Nucleus accumbens (tissue), 56 donors: ENCODE measurements at places on chromosomes 1 and 21.

GRCh38 chr1:9058465-9058864 is 11.0 kb downstream of the SLC2A5 start:
- no peak for DNase-seq

DNA sequence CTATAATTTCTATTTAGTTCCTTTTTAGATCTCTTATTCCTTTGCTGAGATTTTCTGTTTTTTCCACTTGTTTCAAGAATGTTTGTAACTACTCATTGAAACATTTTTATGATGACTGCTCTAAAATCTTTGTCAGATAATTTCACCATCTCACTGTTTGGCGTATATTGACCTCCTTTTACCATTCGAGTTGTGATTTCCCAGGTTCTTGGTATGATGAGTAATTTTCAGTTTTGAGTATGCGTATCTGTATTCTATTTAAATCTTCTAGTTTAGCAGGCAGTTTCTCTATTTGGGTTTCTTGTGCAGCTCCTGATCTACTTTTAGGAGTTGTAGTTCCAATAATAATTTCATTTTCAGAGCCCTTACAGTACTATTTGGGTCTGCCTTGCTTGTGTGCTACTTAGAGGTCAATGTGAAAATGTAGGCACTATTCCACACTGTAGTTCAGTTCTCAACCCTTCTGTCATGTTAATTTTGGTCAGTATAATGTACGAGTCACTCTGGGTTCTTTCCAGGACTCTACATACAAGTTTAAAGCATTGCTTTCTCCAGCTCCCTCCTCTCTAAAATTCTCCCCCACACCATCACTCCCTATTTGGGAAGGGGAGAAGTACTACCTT is 115.5 kb downstream of the ACBD6 start:
- DNase-seq = no peak

DNA sequence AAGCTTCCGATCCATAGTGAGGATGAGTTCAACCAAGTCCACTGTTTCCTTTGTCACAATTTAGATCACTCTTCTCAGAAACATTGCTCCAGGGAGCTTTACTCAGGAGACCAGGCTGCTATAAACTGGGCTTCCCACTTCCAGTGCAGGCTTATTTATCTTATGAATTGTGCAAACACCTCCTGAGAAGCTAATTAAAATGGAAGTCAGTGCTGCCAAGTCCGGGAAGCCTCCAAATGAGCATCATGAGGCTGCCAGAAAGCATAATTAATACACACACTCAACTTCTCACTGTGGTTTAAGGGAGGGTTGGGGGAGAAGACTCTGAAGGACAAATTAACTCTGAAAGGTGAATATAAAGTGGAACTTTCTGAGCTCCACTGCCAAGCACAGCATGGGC is 145.0 kb upstream of the SGIP1 start:
- DNase-seq = no peak

DNA sequence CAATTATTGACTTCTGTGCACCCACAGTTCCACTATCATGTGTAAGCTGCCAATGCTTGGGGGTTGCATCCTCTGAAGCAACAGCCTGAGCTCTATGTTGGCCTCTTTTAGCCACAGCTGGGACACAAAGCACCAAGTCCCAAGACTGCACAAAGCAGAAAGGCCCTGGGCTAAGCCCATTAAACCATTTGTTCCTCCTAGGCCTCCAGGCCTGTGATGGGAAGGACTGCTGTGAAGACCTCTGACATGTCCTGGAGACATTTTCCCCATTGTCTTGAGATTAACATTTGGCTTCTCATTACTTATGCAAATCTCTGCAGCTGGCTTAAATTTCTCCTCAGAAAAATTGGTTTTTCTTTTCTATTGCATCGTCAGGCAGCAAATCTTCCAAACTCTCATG is 123.7 kb upstream of the DEPDC1 start:
- DNase-seq = no peak

DNA sequence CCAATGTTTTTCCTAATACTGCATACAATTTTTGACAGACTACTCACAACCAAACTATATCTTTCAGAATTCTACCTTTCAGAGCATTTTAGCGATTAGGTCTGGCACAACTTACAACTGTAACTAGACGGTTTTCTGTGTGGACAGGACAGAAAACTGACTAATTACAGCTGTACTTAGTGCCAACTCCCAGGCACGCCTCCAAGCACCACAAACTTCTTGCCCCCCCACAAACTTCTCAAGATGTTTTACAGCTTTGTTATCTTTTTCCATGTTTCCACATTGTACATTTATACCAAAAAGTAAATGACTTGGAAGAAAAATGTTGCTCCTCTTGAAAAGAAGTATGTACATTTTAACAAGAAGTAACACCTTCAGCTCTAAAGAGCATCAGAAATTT is 13.8 kb downstream of the LYST start:
- DNase-seq = no peak

DNA sequence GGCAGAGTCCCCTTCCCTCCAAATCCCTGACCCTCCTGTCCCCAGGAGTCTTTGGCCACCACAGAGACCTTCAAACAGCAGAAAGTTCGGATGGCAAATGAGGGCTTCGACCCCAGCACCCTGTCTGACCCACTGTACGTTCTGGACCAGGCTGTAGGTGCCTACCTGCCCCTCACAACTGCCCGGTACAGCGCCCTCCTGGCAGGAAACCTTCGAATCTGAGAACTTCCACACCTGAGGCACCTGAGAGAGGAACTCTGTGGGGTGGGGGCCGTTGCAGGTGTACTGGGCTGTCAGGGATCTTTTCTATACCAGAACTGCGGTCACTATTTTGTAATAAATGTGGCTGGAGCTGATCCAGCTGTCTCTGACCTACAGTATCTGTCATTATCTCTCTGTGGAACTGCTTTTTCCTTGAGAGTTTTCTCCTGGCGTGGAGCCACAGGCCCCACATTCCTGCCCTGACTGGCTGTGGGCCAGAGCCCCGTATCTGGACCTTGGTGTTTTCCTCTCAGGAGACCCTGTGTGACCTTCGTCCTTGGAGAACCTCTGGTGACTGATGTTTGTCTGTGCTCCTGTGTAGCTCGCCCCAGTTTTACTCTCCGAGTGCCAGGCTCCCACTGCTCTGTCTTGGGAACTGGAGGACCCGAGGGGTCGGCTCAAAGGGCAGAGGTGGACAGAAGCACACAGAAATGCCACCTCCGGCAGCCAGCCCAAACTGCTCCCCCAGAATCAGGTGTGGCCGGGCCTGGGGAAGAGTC is 4.8 kb downstream of the SLC27A3 start:
- DNase-seq = no peak

DNA sequence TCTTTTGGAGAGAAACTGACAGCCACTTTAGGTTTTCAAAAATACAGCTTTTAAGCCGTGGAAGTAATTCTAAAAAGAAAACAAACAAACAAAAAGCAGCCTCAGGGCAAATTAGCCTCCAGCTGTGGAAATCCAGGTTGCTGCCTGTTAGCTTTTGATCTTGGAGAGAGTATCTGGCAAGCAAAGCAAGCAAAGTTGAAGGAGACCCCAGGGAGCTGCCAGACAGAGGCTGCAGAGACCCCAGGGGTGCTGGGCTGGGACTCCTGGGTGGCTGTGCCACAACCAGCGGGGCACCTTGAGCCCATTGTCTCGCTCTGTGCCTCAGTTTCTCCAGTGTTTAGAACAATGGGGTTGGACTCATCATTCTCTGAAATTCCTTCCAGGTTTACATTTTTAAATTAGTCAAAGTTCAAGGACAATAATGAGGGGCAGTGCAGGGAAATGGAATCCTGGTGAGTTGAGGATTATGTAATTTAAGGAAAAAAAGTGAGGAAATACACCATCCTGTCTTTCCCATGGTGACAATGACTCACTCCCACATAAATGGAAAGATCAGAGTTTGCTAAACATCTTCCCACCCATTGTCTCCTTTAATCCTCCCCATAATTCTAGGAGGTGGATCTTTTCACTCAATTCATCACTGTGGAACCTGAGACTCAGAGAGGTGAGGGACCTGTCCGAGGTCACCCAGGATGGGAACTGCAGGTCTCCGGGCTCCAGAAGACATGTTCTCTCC is 480.5 kb downstream of the MATN1 start:
- no peak for DNase-seq

DNA sequence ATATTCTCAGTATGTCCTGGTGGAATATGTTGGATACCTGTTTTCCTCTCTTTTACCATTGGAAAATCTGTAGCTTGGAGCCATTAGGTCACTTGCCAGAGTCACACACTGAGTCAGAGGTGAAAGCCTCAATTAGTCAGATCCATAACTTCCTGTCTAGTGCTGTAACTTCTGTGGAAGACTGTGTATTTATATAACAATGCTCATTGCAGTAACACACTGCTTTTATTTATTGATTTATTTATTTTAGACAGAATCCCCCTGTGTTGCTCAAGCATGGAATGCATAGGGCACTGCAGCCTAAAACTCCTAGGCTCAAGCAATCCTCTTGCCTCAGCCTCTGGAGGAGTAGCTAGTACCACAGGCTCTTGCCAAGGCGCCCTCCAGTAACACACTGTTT is 1.3 kb upstream of the DOCK7 start:
- no peak for DNase-seq

GRCh38 chr1:247824023-247824422 is at the start of gene OR14A16:
Gene OR14A16 (minus strand): TSS chr1:247824119. CDS start chr1:247815729, 8,390 bp downstream.
- DNase-seq = no peak

DNA sequence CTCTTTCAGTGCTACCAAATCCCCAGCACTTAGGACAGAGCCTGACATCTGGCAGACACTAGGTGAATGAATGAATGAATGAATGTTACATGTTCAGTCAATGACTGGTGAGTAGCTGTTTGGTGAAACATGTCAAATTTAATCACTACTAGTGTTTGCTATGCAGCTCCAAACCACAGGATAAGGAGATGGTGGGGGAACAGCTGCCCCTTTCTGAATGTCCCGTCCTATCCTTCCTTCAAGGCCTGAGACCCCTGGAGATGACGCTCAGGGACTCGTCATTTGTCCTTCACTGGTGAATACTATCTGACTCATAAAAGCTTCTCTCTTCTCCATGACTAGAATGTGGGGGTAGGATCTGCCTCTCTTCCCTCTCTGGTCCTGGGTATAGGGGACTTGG is 175.4 kb downstream of the HIVEP3 start:
- no peak for DNase-seq

DNA sequence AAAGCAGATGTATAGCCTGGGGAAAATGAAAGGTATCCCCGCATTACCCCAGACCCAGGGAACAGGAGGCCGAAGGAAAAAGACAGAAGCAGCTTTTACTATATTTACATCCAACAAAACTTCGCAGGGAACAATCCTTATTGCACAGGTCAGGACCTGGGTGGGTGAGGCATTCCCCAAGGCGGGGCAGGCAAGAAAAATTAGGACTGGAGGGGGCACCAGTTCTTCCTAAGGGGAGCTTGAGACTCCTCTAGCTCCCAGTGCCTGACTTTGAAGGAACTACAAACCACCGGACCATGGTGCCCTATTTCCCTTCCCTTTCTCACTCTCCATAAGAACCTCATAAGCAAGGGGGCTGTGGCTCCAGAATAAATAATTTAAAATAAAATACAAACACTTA is 6.7 kb upstream of the GATAD2B start:
- DNase-seq = no peak

- DNase-seq = no peak
These were observed 611.4 kb upstream of the USP24 start for GRCh38 chr1:55826381-55827080.

- no peak for DNase-seq
These were observed 41.9 kb downstream of the FAM163A start for GRCh38 chr1:179785031-179785431.

- no peak for DNase-seq
These were observed 48.9 kb downstream of the ATP6V1G3 start for GRCh38 chr1:198491596-198491995.

GRCh38 chr1:39788758-39789570 is at the start of gene BMP8B:
Gene BMP8B (minus strand): TSS chr1:39788865. CDS start chr1:39788485, 380 bp downstream.
- no peak for DNase-seq

DNA sequence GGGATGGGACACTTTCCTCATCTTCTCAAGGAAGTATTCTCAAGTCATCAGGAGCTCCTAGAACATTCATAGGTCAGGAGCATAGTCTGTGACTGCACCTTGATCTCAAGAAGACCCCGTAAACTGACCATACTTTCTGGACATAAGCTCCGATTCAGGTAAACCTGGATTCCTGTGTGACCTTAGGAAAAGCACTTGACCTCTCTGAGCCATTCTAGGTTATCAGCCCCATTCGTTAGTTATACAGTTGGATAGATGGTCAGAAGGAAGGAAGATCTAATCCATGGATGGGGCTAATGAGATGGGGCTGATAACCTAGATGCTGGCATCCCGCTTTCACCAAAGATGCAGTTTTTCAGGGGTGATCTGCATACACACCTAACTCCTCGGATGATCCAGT is 114.3 kb downstream of the EPHB2 start:
- no peak for DNase-seq

DNA sequence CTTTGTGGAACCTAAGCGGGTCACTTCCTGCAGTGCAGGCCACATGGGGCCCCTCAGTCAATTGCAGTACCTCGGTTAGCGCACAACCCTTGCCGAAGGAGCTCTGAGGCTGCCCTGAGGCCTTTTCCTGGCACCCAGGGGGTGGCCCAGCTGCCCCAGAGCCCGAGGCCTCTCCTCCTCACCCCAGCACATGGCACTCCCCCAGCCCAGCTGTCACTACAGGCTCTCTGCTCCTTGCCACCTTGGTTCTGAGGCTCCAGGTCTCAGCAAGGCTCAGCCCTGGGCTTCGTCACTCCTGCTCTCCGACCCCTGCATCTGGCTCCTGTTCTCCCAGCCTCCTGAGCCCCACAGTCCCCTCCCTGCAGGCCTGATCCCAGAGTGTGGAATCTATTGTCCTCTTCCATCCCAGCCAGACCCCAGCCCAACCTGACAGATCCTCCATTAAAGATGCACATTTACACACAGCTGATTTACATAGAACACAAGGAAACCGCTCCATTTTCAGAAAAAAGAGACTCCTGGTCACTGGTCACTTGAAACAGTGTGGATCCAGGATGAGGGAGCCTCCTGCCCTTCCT is 192.8 kb upstream of the POU3F1 start:
- no peak for DNase-seq

- no peak for DNase-seq
These were observed 81.5 kb downstream of the ERG start for GRCh38 chr21:38416791-38417190.

GRCh38 chr21:36591326-36591970 is 107.5 kb upstream of the SIM2 start:
- no peak for DNase-seq

- DNase-seq = no peak
These were observed 43.5 kb downstream of the TRIM33 start for GRCh38 chr1:114467491-114467890.

DNA sequence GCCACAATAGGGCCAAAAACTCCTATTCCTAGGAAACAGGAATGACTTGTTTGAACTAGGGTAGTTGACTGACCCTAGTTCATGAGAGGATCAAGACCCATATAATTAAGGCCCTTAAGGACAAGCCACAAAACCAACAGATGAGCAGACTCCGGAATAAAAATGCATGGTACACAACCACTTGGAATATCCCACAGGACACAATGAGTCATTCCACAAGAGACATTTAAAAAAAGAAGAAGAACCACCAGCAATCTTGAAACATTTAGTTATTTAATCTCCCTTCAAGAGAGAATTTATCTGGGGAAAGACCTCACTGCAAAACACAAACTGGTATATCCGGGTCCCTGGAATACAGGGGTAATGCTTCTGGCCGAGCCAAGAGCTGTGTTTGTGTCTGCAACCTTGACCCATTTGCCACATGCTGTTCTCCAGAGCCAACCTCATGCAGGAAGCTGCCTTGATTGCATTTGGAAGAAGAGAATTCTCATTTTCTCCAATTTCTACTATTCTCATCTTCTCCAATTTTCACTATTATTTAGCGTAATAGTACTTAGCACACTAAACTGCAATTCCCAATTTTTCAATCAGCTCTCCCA is 135.5 kb downstream of the TGFBR3 start:
- no peak for DNase-seq

GRCh38 chr1:218568962-218569550 is 223.9 kb downstream of the TGFB2 start:
- no peak for DNase-seq
